ENCODE measurements at places on chromosomes 5 and 9. TPM values are rescaled to one million over a fixed set of nuclear protein-coding genes. Genes with fewer than 3 reads are reported as not detected.

GRCh38 chr5:140429724-140430123, 28.1 kb downstream of the ANKHD1 start:
- H3K27ac ChIP-seq = no peak overlapping the region
- H3K4me3 ChIP-seq = no peak overlapping the region
- H3K27me3 ChIP-seq = no peaks in the 10 kb centered on the region
- no peak for DNase-seq

DNA sequence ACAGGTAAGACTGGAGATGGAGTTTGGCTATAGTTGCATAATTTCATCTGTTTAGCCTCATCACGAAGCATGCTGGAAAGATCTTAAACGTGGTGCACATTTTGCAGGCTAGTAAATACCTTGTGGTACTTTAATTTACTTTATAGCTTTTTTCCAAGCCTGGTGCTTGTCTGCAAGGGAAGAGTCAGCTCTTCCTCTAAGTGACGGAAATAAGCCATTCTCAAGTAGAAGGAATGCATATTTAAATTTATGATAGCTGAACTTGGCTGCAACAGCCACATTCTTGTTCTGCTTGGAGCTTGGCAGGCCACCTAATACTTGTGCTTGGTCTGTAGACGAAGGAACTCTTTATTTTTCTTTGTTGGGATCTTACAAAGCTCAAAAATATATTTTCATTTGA, 188.0 kb upstream of the PIK3R1 start:
- peak overlapping the region; percentile 38 for H3K27ac ChIP-seq
- no peak overlapping the region for H3K4me3 ChIP-seq
- H3K4me1 ChIP-seq = no peaks in the 10 kb centered on the region
- DNase-seq = no peak
- H3K36me3 ChIP-seq = no peaks in the 10 kb centered on the region

The BTNL8 gene
- 6.5 TPM for total RNA-seq

GRCh38 chr5:1410156-1411014, 34.9 kb downstream of the SLC6A3 start:
- peaks cover 40% of the 10 kb centered on the region for H3K27me3 ChIP-seq
- no peaks in the 10 kb centered on the region for H3K36me3 ChIP-seq
- H3K27ac ChIP-seq = no peak overlapping the region
- DNase-seq = peak; percentile 51
- H3K4me3 ChIP-seq = no peak overlapping the region

DNA sequence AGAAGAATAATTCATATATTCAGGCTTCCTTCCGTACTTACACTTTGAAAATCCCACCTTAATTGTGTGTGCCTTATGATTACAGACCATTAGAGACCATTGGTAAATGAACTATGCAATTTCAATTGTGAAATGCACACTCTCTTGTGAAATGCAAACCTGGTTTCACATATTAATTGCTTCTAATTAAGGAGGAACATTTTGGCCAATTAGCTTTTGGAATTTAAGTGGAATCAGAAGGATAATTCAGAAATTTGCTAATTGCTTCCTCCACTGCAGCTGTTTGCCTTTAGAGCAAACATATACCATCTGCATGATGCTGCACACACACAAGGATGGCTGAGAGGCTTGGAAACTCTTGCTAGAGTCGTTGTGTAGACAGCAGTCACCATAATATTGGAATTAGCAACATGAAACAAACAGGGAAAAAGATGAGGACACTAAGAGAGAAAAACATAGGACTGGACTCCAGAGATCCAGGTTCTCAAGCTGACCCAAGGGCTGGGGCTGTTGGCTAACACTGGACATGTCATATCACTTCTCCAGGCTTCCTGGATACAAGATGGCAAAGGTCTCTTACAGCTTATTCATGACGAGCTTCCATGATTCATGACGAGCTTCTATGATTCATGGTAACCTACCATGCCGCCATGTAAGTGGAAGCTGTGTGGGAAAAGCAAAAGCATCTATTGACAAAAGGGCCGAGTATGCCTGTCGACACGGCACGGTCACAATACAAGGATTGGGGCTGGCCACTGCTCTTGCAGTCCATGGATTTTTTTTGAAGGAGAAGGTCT, 78.0 kb downstream of the PTCH1 start:
- H3K27me3 ChIP-seq = no peaks in the 10 kb centered on the region
- no peak for DNase-seq
- no peaks in the 10 kb centered on the region for H3K36me3 ChIP-seq
- H3K4me1 ChIP-seq = no peaks in the 10 kb centered on the region

The SPATA31D4 gene
- total RNA-seq = not detected

GRCh38 chr5:57601996-57602395, 119.4 kb upstream of the ACTBL2 start:
- H3K4me1 ChIP-seq = no peaks in the 10 kb centered on the region
- H3K36me3 ChIP-seq = no peaks in the 10 kb centered on the region
- no peak for DNase-seq
- no peaks in the 10 kb centered on the region for H3K27me3 ChIP-seq
- H3K4me3 ChIP-seq = no peak overlapping the region

- H3K36me3 ChIP-seq = no peaks in the 10 kb centered on the region
- no peak for DNase-seq
- H3K4me3 ChIP-seq = no peak overlapping the region
- H3K4me1 ChIP-seq = peaks cover 35% of the 10 kb centered on the region
These were observed 4.0 kb upstream of the CDK5RAP2 start for GRCh38 chr9:120583958-120584369.

DNA sequence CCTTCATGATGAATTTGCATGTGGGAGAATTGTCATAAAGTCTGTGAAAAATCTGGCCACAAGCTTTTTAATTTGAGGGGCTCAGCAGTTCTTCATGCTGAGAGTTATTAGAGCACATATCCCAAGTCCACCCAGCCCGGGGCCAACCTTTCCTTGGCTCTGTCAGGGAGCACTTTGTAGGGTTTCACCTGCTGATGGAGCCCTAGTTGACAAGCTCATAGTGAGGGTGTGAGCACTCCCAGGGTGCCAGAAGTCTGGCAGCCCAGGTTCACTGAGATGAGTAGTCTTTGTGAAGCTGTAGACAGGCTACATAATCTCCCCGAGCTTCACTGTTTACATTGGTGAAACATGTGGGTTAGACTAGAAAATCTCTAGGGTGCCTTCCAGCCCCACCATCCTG, 97.2 kb upstream of the NREP start:
- DNase-seq = no peak
- no peak overlapping the region for H3K4me3 ChIP-seq
- H3K4me1 ChIP-seq = peaks cover 5% of the 10 kb centered on the region
- H3K27me3 ChIP-seq = no peaks in the 10 kb centered on the region

- H3K27me3 ChIP-seq = no peaks in the 10 kb centered on the region
- H3K4me3 ChIP-seq = no peak overlapping the region
- H3K36me3 ChIP-seq = no peaks in the 10 kb centered on the region
- no peaks in the 10 kb centered on the region for H3K4me1 ChIP-seq
These were observed 51.5 kb downstream of the IL31RA start for GRCh38 chr5:55902696-55903095.

The TSSK1B gene
- not detected for total RNA-seq

DNA sequence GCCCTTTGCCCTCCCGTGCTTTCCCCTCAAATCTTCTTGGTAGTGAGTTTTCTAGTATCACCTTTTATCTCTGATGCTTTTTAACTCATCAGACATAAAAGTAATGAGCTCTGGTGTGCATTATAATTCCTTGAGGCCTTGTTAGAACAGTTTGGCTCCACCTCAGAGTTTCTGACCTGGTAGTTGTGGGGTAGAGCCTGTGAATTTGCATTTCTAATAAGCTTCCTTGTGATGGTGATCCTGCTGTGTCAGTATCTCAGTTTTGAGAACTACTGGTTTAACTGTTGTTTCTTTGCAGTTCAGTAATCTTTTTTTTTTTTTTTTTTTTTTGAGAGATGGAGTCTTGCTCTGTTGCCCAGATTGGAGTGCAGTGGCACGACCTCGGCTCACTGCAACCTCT, 31.1 kb downstream of the UBE2D2 start:
- H3K27ac ChIP-seq = no peak overlapping the region
- no peaks in the 10 kb centered on the region for H3K27me3 ChIP-seq
- peaks cover 77% of the 10 kb centered on the region for H3K4me1 ChIP-seq

The GLRA1 gene
- total RNA-seq = not detected

The RALGPS1 gene
- 27.3 TPM for total RNA-seq

DNA sequence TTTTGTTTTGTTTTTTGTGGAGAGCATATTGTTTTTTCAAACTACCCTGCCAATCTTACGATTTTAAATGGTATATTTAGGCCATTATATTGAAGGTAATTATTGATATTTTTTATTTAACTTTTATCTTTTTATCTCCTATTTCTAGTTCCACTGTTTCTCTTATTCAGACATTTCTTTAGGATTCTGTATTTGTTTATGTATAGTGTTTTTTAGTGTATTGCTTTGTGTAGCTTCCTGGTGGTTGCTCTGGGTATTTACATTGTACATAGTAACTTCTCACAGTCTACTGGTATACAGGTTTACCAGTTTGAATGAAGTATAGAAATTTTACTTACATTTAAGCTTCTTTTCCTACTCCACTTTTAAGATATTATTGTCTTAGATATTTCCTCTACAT, 63.2 kb downstream of the ERCC6L2 start:
- no peaks in the 10 kb centered on the region for H3K4me1 ChIP-seq
- peaks cover 33% of the 10 kb centered on the region for H3K36me3 ChIP-seq
- no peak overlapping the region for H3K4me3 ChIP-seq
- no peak for DNase-seq
- no peaks in the 10 kb centered on the region for H3K27me3 ChIP-seq
- no peak overlapping the region for H3K27ac ChIP-seq

DNA sequence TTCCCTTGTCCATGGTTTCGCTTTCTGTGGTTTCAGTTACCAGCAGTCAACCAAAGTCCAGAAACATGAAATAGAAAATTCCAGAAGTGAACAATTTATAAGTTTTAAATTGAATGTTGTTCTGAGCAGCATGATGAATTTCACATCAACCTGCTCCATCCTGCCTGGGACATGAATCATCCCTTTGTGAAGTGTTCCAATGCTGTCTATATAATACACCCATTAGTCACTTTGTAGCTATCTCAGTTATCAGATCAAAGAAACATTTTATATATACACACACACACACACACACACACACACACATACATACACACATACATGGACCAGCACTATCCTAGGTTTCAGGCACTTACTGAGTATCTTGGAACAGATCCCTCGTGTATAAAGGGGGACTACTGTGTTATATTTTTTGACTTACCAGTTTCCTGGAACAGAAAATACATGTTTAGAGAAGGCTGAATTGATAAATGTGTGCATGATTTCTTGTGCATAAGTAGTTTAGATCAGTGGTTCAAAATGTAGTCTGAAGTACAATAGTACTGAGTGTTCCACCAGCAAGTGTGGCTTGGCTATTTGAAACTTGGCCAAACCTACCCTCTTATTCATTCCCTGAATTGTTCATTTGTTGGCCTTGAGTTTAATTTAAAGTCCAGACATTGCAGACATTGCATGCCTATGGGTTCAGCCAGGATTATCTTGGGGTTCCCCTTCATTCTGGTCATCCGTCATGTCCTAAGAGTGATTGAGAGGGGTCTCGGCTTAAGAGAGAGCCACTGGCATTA, 510.0 kb downstream of the GADD45G start:
- no peak overlapping the region for H3K27ac ChIP-seq
- H3K4me1 ChIP-seq = no peaks in the 10 kb centered on the region
- H3K4me3 ChIP-seq = no peak overlapping the region
- no peaks in the 10 kb centered on the region for H3K36me3 ChIP-seq
- no peaks in the 10 kb centered on the region for H3K27me3 ChIP-seq

DNA sequence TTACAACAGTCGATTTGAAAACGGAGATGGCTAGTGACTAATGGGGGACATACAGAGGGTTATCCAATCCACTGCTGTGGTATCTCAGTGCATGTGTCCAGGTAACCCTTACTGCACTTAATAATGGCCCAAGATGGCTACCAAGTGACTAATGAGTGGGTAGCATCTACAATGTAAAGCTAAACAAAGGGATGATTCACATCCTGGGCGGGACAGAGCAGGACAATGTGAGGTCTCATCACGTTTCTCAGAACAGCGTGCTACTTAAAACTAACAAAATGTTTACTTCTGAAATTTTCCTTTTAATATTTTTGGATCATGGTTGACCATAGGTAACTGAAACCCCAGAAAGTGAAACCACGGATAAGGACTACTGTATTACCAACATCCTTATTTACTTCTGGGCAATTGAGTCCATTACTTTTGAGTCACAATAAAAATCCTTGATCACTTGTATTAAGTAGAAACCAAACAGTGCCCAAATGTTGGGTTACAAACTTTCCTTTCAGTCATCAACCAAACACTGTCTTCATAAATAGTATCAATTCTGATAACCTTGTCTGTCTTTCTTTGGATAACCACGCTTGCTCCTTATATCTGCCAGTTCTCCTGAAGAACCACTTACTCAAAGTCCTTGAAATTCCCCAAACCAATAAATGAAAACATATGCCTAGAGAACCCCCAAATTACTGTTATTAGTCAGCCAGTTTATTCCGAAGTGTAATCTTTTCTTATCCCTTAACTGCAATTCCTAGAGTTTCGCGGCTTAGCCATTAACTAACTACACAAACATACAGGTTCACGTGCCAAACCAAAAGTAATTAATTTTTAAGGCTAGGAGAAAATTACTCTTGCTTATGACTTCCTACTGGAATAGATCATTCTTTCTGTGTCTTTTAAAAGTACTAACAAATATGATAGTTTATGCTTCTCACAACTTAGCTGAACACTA, 59.7 kb downstream of the ELL2 start:
- no peaks in the 10 kb centered on the region for H3K27me3 ChIP-seq
- H3K27ac ChIP-seq = no peak overlapping the region
- no peak overlapping the region for H3K4me3 ChIP-seq

The RAPGEF6 gene
- total RNA-seq = 40.5 TPM

GRCh38 chr5:145629047-145629446, 206.1 kb downstream of the PRELID2 start:
- H3K27ac ChIP-seq = no peak overlapping the region
- no peaks in the 10 kb centered on the region for H3K27me3 ChIP-seq
- DNase-seq = no peak
- H3K4me3 ChIP-seq = no peak overlapping the region
- H3K4me1 ChIP-seq = no peaks in the 10 kb centered on the region
- H3K36me3 ChIP-seq = no peaks in the 10 kb centered on the region

The PCDHA13 gene
- total RNA-seq = 0.79 TPM

- peaks cover 16% of the 10 kb centered on the region for H3K27me3 ChIP-seq
- H3K4me1 ChIP-seq = peaks cover 10% of the 10 kb centered on the region
- H3K27ac ChIP-seq = peak within 1 kb of the TSS; percentile 78
- peak within 1 kb of the TSS; percentile 54 for H3K4me3 ChIP-seq
- no peak for DNase-seq
- no peaks in the 10 kb centered on the region for H3K36me3 ChIP-seq
These were observed at the start of gene SPARC for GRCh38 chr5:151686674-151687407. SPARC (minus strand) TSS chr5:151686915; CDS start chr5:151676188, 10,727 bp downstream.

GRCh38 chr9:78698371-78698770, 401.4 kb downstream of the PSAT1 start:
- H3K27ac ChIP-seq = no peak overlapping the region
- H3K27me3 ChIP-seq = peaks cover 7% of the 10 kb centered on the region
- H3K36me3 ChIP-seq = no peaks in the 10 kb centered on the region
- peaks cover 10% of the 10 kb centered on the region for H3K4me1 ChIP-seq

DNA sequence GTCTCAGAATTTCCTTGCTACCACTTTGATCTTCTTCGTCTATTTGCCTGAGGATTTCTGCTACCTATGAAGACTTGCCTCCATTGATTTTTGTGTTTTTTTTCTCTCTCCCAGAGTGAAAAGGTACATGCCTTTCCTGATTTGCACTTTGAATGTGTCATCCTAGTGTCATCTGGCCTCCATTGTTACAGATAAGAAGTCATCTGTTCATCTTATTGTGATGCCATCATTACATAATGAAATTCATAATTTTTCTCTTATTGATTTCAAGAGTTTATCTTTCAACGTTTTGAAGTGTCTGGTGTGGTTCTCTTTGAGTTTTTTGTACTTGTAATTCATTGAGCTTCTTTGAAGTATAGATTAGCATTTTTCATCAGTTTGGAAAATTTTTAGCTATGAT, 144.8 kb downstream of the SH3GL2 start:
- H3K27me3 ChIP-seq = no peaks in the 10 kb centered on the region
- no peaks in the 10 kb centered on the region for H3K36me3 ChIP-seq
- no peaks in the 10 kb centered on the region for H3K4me1 ChIP-seq
- no peak overlapping the region for H3K4me3 ChIP-seq
